Stimulated activated naive CD4-positive, alpha-beta T cell treated with Interleukin-2 at 50 U/mL for 16 hours (primary cell): ENCODE measurements at places on chromosomes 3 and 15.

- DNase-seq: no peak
Measured at GRCh38 chr15:84871428-84871985, 13.0 kb upstream of the SLC28A1 start.

GRCh38 chr3:42732196-42732828 lies 29.7 kb upstream of the HHATL start:
- no peak for DNase-seq

- no peak for DNase-seq
Measured at GRCh38 chr3:179865861-179866505, 170.8 kb downstream of the PEX5L start.

DNA sequence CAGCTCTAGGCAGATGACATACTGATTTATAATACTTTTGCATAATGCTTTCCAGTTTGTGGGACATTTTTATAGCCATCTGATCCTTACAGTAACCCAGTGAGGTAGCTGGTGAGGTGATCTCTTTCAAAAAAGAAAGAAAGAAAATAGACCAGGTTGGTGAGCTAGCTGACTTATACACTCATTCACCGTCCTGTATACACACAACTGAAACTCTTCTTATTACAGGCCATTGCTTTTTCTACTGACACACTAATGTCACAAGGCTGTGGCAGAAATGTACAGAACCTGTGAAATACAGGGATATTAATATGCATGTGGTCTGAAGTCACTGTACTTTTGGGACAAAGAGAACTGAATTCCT lies 150.2 kb upstream of the BHLHE40 start:
- DNase-seq: no peak

DNA sequence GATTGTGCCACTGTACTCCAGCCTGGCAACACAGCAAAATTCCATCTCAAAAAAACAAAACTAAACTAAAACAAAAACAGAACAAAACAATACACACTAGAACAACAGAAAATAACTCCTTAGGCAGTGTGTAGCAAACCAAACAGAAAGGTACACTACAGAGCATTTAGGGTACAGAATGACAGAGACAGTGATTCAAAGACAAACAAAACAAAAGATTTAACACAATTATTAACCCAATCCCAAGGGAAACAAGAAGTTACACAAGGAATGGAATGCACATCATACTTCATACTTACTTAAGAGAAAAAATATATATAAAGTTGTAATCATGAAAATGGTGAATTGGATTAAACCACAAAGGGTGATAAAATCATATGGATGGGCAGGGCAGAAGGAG lies 12.9 kb downstream of the SLC25A20 start:
- no peak for DNase-seq

DNA sequence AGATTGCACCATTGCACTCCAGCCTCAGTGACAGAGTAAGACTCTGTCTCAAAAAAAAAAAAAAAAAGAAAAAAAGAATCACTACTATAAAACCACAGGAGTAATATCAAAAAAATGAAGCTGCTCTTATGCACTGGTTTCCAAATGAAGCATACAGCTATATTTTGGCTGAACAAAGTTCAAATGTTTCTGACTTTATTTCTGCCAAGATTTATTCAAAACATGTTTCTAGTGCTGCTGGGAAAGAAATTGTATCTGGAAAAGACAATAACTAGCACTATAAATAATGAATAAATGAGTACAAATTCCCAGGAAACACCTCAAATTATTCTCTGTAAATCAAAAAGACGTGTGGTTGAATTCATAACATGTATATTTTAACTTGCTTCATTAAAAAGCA lies 102.5 kb upstream of the MME start:
- no peak for DNase-seq

GRCh38 chr15:37490707-37491106 lies 390.4 kb upstream of the MEIS2 start:
- DNase-seq: no peak

DNA sequence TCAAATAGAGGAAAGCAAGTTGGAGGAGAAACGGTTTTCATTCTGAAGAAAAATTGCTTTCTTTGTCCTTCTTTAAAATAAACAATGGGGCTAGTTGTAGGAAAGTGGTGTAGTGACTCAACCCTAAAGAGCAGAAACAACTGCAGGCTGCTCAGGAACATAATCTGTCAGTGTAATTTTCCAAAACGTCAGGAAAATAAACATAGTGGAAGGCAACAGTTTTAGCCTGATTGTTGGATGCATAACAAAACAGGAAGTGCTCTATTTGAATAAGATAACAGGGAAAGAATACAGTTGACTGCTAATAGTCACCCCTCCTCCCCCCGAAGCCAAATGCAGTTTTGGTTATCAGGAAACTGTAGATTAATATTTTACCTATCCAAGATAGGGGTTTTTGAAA lies 167.6 kb downstream of the ECT2 start:
- DNase-seq: no peak

- peak; percentile 55 for DNase-seq
Measured at GRCh38 chr15:50876989-50877360, 31.5 kb upstream of the AP4E1 start.

DNA sequence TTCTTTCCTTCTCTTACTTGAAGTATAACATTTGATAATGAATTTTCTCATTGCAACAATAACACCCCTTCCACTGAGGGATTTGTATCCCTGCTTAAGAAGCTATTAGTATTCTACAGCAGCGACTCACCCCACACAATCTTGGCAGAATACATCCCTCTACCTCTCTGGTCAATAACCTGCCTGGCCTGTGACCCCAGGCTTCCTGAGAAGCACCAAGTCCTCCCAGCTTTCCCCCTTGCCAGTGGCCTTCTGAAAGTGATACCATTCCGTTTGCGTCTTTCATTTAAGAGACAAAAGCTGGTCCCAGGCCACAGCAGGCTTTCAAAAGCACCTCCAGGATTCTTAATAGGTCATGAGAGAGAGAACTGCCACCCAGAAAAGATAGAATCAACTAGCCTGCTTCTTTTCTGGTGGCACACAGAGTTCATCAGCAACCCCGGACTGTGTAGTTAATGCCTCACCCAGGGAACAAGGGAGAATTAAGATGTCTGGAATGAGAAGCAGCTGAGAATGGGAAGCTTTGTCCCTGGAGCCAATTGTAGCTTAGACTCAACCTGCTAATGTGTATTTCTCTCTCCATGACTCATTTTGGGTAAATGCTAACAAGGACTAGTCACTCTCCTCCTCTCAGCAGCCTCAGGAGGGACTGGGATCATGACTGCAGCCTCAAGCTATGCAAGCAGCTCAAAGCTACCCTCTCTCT lies 101.0 kb upstream of the CPNE4 start:
- DNase-seq: no peak

GRCh38 chr3:29731050-29731449 lies 450.2 kb downstream of the RBMS3 start:
- DNase-seq: no peak

DNA sequence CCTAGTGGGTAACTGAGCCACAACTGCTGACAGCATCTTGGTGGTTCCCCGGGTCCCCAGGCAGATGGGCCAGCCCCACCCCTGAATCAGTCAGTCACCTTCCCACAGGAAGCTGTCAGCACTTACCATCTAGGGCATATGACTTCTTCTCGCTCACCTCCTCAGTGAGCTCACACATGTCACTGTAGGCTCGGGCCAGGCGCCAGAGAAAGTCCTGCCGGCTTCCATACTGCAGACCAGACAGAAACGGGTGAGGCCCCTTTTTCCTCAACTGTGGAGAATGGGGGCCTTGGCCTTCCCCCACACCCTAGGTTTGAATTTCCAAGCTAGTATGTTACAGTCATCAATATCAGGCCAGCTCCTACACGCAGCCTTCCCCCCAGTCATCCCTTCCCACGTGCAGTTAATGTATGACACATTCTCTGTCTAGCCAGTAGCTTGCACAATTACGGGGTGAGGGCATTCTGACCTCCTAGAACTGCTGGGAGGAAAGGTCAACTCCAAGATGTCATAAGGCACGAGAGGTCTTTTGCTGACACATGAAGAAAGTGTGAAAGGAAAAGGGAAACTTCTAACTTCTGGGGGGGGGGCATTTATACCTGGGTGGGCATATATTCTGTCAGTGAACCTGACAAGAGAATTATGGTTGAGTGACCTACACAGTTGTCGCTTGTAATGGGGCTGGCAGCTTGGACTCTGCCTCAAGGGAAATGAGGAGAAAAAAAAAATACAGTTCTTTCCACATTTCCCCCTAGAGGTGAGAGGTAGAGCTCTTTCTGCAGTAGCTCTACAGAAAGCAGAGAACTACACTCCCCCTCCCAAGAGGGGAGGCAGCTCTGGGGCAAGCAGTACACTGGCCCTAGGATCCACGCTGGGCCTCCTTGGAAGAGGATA lies 10.9 kb downstream of the RMDN3 start:
- DNase-seq: peak; percentile 70

DNA sequence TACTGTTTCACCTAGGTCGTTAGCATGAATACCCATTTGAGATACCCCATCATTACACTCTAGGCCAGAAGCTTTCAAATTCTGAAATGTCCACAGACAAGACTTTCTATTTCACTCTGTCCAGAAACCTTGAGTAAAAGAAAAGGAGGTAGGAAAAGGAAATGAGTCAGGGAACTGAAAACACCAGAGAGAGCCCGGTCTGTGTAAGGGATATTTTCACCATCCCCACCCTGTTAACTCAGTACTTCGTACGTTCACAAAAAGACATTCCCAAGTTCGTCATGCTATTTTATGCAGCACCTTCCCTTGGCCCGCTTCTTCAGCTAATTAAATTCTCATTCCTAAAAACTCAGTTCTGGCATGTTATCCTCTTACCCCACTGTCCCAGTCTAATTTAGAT lies 89.4 kb upstream of the SOX2 start:
- no peak for DNase-seq

DNA sequence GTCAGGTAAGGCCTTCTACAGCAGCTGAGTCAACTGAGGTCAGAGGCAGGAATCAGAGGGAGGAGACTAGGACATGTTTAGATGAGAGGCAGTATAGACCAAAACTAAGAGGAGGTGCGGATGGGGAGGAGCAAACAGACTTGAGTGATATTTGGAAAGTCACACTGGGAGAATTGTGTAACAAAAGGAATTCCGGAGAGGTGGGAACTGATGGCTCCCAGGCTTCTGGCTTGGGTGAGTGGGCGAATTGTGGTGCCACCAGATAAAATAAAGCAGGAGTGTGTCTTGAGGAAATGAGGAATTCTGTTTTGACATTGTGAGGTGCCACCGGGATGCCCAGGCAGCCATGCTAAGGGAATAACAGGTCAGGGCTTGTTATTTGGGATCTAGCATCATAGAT lies 3.3 kb upstream of the TM6SF1 start:
- no peak for DNase-seq

DNA sequence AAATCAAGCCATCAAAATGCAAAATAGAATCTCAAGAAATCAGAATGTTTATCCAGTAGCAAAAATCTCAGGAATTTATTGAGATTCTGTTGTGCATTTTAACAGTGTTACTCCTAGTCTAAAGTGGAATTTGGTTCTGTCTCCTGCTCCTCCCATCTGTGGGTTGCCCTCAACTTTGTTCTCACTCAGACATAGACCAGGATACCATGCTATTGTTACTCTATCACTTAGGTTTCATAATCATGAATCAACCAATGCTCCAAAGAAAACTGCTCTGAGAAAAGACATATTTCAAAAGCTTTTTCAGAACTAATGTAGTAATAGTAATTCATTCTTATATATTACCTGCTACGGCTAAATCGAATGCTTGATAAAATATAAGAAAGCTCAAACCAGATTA lies 274.7 kb downstream of the RBMS3 start:
- no peak for DNase-seq

- DNase-seq: no peak
Measured at GRCh38 chr3:15500107-15500724, 21.3 kb downstream of the COLQ start.

DNA sequence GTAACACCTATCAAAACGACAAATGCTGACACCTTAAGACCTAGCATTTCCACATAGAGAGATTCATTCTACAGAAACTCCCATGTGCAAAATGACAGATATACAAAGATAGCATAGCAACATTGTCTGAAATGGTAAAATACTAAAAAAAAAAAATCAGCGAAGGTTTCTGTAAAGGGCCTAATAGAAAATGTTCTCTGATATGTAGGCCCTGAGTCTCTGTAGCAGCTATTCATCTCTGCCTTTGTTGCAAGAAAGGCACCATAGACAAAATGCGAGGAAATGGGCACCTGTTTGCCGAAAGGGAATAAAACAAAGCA lies 631 bp upstream of the MFGE8 start:
- no peak for DNase-seq

DNA sequence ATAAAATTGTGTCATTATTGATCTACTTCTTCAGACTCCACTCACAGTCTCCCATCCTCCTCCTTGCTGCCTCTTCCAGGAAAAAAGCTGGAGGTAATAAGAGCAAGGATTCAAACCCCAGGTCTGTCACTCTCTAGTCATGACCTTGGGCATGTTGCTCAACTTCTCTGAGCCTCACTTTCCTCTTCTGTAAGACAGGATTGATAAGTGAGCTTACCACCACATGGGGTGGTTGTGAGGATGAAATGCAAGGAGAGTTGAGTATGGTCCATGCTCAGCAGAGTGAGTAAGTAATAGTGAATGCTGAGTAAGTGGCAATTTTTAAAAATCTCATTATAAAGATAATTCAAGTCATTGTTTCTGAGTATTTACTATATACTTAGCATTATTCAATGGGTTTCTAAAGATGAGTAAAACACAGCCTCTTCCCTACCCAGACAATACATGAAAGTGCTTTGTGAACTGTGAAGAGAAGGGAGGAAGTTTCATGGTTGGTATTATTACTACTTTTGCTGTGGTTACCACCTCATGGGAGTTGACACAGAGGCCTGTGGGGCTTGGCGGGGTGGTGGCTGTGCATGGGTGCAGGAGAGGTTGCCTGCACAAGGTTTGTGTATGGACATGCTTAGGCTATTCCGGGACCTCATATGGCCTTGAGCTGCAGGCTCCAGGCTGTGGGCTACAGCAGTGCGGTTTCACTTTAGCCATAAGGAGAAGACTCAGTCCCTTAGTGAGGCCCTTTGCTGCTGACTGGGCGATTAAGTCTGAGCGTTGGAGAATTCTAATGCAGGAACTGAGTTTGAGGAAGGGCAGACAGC lies 30.0 kb downstream of the SLC6A11 start:
- no peak for DNase-seq

DNA sequence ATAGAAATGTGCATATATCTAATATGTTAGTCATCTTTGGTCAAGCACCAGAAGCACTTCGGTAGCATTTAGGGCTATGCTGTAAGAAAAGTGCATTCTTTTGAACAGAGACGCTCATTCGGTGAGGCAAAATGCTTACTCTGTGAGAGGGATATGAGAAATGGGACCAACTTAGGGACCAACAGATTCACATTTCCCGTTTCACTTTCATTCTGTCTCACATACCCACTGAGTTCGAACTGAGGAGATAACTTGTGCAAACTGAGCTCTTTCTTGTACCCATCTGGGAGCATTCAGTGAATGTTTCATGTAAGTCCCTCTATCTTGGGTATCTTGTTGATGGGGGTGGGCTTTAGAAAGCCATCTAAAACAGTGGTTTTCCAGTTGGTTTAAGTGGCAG lies 135.3 kb downstream of the FEZF2 start:
- no peak for DNase-seq

GRCh38 chr15:79981831-79982455 lies 10.9 kb upstream of the BCL2A1 start:
- no peak for DNase-seq

- no peak for DNase-seq
Measured at GRCh38 chr15:47602121-47602520, 115.2 kb upstream of the SEMA6D start.
